ENCODE measurements at places on chromosomes 2 and 18. TPM values are rescaled to one million over a fixed set of nuclear protein-coding genes. Genes with fewer than 3 reads are reported as not detected.

The CROCC2 gene
- not detected for total RNA-seq

The COQ10B gene
- total RNA-seq: 12.3 TPM

DNA sequence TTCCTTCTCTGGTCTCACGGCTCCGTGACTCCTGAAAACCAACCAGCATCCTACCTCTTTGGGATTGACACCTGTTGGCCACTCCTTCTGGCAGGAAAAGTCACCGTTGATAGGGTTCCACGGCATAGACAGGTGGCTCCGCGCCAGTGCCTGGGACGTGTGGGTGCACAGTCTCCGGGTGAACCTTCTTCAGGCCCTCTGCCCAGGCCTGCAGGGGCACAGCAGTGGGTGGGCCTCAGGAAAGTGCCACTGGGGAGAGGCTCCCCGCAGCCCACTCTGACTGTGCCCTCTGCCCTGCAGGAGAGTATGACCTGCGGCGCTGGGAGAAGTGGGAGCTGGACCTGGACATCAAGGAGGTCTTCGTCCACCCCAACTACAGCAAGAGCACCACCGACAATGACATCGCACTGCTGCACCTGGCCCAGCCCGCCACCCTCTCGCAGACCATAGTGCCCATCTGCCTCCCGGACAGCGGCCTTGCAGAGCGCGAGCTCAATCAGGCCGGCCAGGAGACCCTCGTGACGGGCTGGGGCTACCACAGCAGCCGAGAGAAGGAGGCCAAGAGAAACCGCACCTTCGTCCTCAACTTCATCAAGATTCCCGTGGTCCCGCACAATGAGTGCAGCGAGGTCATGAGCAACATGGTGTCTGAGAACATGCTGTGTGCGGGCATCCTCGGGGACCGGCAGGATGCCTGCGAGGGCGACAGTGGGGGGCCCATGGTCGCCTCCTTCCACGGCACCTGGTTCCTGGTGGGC is 10.0 kb downstream of the PROC start:
- H3K4me3 ChIP-seq: no peak overlapping the region
- H3K27me3 ChIP-seq: no peaks in the 10 kb centered on the region
- no peak for DNase-seq
- H3K4me1 ChIP-seq: peaks cover 5% of the 10 kb centered on the region
- no peaks in the 10 kb centered on the region for H3K36me3 ChIP-seq
- H3K27ac ChIP-seq: no peak overlapping the region

DNA sequence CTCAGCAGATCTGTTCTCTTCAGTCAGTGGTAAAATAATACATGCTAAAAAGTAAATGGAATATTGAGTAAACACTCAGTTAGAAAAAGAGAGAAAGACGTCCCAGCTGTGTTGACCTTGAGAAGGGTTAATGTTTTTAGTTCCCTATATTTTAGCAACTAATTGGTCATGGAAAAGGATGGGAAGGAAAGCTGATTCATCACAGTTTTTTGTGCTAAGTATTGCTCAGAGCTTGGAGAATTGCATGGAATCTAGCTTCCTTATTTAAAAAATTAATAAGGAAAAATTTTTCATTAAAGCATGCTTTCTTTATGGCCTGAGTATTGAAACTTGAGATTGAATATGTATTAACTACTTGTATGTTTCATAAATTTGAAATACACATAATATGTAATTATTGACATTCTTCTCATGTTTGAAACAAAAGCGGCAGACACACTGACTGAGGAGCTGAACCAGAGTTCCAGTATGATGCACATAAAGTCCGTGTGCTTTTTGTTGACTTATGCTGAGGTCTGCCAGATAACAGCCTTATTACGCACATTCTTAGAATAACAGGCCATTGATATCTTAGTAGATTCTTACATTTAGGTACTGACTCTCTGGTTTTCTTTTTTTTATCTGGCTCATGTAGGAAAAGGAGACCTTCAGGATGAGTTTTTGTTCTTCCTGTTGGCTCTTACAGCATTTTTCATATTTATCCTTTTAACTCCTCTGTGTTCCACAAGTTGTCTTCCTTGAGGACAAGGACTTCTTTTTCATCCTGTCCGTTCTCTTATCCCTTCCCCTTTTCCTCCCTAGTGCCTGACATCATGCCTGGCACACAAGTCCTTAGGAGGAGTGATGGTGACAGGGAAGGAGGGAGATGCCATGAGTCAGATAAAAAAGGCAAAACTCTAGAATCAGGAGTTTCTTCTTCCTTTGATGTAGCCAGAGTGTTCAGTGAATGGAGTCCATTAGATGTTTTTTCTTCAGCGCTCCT is 194.1 kb downstream of the PTPRM start:
- H3K27me3 ChIP-seq: no peaks in the 10 kb centered on the region
- no peak for DNase-seq
- no peaks in the 10 kb centered on the region for H3K36me3 ChIP-seq

GRCh38 chr2:226573158-226573557 is 226.5 kb downstream of the IRS1 start:
- H3K4me3 ChIP-seq: no peak overlapping the region
- H3K36me3 ChIP-seq: no peaks in the 10 kb centered on the region
- H3K27me3 ChIP-seq: no peaks in the 10 kb centered on the region
